ENCODE measurements at places on chromosomes 7 and 10.

DNA sequence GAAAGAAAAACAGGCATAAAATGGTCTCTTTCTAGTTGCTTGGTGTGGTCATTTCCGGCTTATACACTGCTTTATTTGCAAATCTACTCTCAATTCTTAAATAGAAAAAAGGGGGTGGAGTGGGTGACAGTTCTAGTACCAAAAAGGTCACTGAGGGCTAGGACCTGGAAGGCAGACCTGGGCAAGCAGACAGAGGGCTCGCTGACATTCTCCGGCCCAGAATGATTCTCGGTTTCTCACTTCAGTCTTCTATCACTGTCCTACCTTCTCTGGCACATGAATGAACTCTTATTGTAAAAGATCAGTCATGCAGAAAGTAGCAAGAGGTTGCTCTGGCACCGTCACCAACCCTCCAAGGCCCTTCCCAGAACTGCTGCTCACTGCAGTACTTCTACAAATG lies 54.0 kb downstream of the MALSU1 start:
- DNase-seq = no peak

DNA sequence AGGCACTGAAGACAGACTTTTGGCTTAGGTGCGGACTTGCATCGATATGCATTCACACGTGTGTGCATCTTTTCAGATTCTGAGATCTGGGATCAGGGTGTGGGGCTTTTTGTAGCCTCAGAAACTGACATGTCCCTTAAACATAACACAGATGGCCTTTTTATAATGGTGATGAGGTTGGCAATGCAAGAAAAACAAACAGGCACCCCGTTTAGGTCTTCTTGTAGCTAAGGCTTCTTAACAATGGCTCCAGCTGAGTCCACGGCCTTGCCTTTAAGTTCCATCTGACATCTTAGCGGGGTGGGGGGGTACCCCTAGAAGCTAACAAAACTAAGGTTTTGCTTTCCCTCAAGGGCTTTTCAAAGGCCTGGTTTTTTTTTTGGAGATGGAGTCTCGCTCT lies 146.3 kb downstream of the PRPF18 start:
- DNase-seq = no peak

GRCh38 chr10:80480852-80481251 lies 26.7 kb downstream of the TSPAN14 start:
- no peak for DNase-seq

DNA sequence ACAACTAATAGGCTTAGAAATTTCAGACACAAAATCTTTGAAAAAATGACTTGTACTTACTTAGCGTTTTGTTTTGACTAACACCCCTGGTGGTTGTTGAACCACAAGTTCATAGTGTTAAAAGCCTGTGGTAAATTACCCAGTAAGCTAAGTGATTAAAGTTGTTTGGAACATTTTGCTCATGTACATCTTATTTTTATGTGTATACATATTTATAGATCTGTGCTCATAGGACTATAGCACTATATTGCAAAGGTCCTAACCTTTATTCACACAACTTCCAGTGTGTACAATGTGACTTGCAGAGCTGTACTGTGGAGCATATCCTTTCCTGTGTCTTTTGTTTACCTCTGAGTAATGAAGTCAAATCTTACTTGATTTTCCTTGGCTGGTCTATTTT lies 79.6 kb downstream of the BMPR1A start:
- DNase-seq = no peak

DNA sequence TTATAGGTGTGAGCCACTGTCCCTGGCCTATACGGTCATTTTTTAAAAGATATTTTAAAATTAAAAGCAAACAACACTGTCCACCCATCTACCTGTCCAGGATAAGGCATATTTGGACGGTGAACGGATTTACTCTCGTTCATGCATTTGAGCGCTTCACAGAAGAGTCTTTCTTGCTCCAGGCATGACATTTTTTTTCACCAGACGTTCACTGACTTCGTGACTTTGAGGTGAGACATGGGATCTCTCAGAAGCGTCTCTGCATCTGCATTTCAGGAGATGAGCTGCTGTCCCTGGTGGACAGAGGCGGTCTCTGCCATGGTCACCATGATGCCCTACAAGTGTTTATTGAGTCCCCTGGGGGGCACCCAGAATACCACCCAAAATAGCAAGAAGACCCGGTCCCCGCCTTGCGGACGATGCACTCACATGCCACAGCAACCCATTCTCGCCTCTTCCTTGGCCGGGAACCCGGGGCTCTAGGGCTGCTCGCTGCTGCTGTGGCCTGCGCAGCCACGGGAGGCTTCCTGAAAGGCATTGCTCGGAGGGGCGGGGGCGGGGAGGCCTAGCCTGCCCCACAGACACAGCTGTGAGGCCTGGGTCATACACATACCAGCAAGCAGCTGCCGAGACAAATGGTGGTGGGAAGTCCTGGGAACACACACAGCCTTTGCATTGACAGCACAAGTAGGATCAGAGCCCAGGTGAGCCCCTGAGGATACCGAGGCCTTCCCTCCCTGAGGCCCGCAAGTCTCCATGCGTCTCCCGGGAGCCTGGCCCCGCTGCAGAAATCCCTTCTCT lies 84.4 kb downstream of the RGS10 start:
- no peak for DNase-seq

DNA sequence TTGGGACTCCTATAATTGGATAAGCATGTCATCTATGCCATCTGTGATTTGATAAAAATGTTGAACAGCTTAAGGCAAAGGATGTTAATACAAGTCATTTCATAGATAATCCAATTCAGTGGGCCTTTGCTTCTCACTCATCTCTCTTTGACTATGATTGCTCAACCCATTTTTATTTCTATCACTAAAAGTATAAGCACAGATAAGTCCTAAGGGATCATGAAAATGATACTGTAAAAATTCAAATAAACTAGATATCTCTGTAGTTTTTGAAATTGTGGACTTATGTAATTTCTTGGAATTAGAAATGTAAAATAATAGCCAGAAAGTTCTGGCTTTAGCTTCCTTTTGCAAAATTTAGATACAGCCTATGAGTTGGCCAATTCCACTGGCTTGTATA lies 440.3 kb downstream of the POM121L12 start:
- no peak for DNase-seq

DNA sequence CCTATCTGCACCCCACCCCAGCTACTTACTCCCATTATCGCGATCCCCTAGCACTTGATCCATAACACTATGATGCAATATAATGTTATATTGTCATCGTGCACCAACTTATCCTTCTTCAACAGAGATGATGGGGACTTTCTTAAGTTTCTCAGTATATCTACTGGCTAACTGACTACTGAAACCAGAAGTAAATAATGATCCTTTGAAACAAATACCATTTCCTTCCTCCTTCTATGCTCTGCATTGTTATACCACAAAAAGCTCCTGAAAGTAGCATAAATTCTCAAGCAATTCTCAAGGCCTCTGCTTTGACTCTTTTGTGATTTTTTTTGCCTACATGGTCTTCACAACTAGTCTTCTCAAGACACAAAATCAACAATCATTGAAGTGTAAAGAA lies 68.9 kb downstream of the HTR7 start:
- no peak for DNase-seq

DNA sequence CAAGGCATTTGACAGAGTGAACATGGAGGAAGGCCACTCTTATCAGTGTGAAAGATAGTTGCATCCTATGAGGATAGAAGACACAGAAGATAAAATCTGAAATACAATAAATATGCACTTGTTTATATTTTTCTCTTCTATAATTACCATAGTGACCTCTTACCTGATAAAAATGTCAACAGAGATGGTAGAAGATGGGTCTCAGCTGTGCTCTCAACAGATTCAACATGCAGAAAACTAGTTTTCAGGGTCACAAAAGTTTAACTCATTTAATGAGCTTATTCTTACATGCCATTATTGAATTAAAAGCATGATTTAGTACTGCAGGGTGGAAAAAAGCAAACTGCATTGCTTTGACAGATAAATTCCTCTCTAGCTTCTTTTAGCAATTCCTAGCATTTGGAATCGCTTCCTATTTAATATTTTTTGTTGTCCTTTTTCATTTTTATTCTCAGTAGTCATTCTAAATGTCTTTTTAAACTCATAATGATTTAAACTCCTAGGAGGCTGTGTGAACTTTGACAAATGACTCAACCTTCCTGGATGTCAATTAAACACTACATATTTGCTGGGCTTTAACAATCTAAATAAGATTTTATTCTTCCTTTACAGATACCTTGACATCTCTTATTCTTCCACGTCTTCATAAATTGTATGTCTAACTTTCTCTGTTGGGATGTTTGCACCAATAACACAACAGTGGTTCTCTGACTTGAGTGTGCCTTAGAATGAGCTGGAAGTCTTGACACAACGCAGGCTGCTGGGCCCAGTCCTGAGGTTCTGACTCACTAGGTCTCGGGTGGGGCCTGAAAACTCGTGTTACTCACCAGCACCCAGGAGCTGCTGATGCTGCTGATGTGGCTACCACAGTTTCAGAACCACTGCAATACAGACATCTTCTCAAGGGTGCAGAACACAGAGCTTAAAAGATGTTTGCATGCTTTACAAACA lies 565.5 kb upstream of the IGFBP3 start:
- no peak for DNase-seq

- no peak for DNase-seq
Observed at GRCh38 chr7:4308205-4308590, 373.9 kb upstream of the FOXK1 start.

DNA sequence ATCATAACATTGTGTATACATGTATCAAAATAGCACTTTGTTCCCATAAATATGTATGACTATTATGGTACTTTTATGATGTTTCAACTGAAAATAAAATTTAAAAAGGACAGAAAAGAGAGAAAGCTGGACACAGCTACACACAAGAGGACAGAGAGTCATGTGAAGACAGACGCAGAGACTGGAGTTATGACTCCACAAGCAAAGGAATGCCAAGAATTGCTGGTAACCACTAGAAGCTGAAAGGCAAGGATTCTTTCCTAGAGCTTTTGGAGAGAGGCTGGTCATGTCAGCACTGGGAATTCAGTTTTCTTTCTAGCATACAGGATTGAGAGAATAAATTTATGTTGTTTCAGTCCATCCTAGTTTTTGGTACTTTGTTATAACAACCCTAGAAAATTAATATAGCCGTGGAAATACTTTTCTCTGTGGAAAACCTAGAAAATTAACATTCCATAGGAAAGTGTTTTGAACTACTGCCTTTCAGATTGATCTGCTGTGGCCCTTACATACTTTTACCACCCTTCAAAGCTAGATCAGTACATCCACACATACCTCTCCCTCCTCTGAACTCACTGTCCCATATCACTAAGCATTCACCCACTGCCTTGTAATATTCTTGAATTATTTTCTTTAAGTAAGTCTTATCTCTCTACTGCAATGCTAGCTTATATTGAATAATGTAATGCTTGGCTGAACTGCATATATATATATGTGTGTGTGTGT lies 575.3 kb downstream of the IPMK start:
- DNase-seq = no peak

DNA sequence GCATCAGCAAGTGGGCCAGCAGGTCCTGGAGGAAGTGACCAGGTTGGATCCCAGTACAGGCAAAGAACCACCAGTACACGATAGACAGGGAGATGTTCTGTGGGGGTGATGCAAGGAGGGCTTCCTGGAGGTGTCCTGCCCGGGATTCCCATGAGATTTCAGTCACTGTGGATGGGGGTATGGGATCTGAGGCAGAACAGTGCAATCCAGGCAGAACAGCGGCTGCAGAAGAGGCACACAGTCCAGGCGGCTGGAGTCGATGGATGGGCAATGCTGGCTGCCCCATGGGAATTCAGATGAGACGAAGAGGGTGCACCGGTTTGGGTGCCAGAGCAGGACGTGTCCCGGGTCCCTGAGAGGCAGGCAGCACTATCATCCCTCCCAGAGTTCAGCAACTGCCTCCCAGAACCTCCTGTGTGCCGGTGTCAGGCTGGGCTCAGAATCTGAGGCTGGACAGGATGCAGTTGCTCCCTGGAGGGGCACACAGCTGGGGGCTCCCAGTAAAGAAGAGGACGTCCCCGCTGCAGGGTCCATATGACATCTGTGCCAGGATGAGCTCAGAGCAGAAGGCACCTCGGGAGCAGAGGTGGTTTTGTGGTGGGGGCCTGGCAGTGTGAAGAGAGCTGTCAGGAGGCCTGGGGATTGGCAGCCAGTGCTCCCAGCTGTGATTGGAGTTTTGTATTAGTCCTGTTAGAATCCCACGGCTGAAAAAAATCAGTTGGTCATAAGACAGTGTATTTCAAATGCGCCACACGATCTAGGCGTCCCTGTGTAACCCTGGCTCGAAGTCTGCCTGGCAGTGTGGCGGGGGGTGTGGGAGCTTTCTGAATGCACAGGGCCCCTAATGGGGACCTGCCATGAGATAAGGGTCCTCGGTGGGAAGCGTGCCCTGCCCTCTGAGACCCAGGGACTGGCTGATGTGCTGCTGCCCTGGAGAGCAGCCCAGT lies 3.2 kb downstream of the KNDC1 start:
- DNase-seq = no peak

GRCh38 chr10:21292763-21293517 lies 232.5 kb downstream of the SKIDA1 start:
- no peak for DNase-seq

GRCh38 chr7:105678811-105679495 lies 97.7 kb upstream of the EFCAB10 start:
- no peak for DNase-seq

- no peak for DNase-seq
Observed at GRCh38 chr10:112491144-112491543, 44.1 kb downstream of the VTI1A start.

DNA sequence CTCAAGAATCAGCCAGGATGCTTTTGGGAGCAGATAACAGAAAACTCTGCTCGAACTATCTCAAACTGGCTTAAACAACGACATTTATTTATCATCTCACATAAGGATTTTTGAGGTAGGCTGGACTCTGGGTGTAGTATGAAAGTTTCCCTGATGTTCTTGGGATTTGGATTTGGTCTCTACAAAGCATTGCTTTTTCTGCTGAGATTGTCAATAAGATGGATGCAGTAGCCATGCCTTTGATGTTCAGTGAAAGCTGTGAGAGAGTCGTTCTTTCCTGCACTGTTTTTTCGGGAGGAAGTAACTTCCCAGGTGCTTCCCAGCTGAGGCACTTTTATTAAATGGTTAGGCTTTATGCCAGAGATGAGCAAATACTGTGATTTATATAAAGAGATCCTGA lies 181.1 kb downstream of the PRKG1 start:
- no peak for DNase-seq

DNA sequence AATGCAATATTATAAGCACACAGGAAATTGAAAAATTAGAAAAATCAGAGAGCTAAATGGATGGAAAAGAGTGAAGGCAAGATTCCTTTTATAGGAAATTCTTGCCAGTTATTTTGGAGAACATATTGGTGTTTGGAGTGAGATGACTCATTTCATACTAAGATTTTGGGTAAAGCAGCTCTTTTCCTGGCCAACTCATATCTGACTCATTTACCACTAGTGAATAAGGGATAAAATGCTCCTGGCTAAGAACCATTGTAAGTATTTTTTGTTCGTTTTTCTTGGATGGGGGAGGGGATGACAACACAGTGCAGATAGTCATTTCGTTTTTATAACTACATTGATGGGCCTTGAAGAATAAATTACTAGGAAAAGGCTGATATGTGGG lies 139.3 kb downstream of the TWIST1 start:
- no peak for DNase-seq

- no peak for DNase-seq
Observed at GRCh38 chr10:122208571-122209430, 62.3 kb upstream of the BTBD16 start.

GRCh38 chr7:44738051-44738723 lies 10.5 kb upstream of the ZMIZ2 start:
- no peak for DNase-seq

- DNase-seq = no peak
Observed at GRCh38 chr10:79139124-79139835, 70.5 kb downstream of the ZMIZ1 start.

Measured in naive thymus-derived CD8-positive, alpha-beta T cell (primary cell).